ENCODE measurements at places on chromosomes 1 and 21.

DNA sequence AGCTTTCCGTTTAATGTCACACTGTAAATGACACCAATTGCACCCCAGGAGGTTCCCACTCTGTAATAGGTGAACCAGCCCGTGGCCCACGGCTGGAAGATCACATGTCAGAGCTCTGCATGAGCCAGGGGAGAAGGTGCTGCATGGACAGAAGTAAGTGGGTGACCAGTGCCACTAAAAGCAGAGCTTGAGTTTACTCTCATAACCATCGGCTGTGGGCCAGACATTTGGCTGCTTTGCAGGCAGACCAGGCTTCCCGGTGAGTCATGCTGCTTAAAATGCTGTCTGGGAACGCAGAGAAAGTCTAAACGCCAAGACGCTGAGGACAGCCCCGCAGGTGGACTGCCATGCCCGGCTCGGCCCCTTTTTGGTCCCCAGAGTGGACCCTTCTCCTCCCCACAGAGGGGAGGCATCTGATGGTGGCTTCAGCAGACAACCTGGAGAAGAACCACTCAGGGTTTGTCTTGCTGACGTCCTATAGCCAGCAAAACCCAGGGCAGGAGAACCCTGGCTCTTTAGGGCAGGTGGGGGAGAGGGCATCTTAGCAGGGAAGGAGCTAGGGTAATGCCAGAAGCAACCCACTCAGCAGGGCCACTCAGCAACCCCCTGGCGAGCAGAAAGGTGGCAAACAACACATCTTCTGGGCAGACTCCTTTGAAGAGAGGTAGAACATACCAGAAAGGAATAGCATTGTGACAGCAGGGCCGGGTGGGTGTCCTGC lies 7.3 kb downstream of the KIAA2013 start:
- no peak for DNase-seq

- no peak for DNase-seq
These were observed 63.2 kb downstream of the KIF26B start for GRCh38 chr1:245217853-245218608.

GRCh38 chr1:157095091-157095490 lies 4.5 kb downstream of the ETV3L start:
- DNase-seq, result no peak

GRCh38 chr1:170196490-170197236 lies 50.9 kb downstream of the NTMT2 start:
- DNase-seq, result no peak

- no peak for DNase-seq
These were observed 210.0 kb downstream of the SLC45A1 start for GRCh38 chr1:8527941-8528340.

- no peak for DNase-seq
These were observed 25.6 kb downstream of the S100A10 start for GRCh38 chr1:151968058-151968457.

DNA sequence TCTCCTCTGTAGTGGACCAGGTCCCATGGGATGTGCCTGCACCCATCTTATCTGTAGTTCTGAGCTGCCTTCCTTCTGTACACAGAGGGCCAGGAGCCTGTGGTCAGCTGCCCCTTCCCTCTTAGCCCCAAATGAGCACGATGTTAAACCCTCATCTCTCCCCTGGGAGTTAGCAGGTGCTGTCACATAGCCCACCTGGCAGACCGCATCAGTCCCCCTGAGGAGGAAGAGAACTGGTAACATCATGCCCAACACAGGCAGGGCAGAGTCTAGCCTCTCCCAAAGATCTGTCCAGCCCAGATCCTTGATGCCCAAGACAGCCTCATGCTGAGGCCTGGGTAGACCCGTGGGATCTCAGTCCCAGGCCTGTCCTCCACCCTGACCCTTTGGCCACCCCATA lies 4.7 kb downstream of the TIE1 start:
- DNase-seq, result no peak

DNA sequence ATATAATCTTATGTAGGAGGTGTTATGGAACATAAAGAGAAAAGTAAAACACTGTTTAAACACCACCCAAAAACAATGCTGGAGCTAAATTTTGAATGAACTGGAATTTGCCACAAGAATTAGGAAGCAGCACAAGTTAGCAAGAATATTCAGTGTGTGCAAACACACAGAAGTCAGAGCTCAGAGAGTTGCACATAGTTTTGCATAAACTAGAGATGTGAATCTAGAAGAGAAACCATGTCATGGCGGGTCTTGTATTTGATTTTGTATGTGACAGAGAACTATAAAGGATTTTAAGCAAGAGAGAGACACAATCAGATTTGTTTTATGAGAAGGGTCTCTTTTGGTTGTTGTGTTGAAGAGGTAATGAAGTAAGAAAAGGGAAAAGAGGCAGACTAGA lies 38.2 kb downstream of the SELENOF start:
- no peak for DNase-seq

DNA sequence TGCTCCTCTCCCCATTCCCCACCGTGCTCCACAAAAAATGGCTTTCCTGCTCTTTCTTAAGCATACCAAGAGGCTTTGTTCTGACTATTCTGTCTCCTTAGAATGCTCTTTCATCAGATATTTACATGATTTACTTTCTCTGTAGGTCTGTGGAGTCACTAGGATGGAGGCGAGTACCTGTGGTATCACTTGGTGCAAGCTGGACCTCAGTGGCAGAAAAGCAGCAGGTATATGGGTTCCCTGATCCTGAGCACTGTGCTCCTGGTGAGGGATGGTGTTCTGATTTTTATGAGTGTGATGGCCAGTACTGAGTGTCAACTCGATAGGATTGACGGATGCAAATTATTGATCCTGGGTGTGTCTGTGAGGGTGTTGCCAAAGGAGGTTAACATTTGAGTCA lies 10.0 kb downstream of the C1orf87 start:
- no peak for DNase-seq

GRCh38 chr21:31586118-31586517 lies 73.4 kb upstream of the SOD1 start:
- no peak for DNase-seq

- no peak for DNase-seq
These were observed 49.2 kb downstream of the ENAH start for GRCh38 chr1:225603538-225604354.

DNA sequence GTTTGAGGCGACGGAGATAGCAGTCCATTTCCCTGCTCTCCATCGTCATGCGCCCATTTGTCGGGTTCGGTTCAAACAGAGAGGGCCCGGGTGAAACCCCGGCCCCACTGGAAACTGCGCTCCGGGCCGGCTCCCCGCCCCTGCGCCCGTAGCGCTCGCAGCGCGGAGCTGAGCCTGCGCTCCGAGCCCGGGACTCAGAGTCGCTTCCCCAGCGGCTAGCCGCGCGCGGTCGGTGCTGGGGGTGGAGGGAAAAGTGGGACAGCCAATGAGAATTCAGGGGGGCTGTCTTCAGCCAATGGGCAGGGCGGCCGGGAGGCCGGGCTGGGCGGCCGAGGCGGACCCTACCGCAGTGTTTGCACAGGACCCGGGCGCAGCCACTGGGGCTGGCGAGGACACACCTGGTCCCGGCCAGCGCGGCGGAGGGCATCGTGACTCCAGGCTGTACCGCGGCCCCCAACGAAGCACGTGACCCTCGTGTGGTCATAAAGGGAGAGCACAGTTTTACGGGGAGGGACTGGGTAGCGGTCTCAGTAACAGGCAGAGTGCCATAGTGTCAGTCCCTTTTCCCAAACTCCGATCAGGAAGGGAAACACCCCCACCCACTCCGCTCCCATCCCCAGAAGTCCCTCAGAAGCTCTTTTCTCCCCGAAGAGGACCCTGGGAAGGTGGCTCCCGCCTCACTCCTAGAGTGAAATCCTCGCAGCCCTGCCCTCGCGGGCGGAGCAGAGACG lies at the start of gene INKA2:
Gene INKA2, minus strand, starts transcription at position 202 of the 731 bp plus-strand sequence. Its CDS starts 153 bp downstream, at position 49.
- peak; percentile 40 for DNase-seq

DNA sequence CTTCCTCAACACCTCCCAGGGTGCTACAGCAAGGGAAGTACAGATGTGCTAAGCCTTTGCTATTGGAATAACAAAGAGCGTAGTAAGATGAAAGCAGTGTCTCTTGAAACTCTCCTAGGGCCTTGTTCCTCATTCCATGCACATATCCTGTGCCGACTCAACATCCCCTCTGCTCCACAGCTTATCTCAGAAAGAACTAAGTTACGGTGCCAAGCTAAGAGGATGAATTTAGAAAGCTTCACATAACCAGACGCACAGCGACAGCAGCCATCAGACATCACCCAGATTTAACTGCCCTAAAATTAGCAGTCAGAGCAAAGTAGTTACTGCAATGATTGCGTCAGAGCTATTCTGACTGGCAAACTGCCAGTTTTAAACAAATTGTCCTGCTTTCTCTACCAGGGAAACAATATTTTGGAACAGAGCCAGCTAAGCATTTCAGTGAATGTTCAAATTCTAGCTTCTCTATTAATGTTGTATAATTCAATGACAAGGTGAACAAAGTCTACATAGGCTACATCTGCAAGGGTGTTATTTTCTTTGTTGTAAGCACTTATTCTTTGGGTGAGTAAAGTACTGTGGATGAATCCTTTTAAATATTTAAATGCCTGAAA lies 9.5 kb downstream of the SIPA1L2 start:
- no peak for DNase-seq

DNA sequence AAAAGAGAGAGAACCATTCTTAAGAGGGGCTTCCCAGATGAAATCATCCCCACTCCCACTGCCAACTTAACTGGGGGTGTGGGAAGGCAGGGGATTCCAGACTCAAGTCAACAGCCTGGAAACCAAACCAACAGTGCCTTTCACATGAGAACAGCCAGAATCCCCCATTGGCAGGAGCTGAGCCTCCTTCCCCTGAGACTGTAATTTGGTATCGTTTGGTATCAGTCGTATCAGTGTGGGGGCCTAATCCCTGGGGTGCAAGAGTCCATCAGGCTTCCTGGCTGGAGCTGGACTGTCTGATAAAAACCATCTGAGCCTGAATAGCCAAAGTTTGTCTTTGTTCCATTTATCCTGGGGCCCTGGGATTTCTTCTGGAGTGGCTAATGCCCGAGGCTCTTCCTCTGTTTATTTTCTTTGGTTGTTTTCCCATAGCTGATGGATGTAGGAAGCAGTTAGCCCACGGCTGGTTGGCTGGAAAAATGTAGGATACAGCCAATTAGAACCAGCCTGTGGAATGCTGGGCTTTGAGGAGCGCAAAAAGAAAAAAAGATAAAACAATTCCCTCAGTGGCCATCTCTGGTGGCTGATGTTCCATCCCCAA lies 84.6 kb downstream of the LAMC2 start:
- no peak for DNase-seq

DNA sequence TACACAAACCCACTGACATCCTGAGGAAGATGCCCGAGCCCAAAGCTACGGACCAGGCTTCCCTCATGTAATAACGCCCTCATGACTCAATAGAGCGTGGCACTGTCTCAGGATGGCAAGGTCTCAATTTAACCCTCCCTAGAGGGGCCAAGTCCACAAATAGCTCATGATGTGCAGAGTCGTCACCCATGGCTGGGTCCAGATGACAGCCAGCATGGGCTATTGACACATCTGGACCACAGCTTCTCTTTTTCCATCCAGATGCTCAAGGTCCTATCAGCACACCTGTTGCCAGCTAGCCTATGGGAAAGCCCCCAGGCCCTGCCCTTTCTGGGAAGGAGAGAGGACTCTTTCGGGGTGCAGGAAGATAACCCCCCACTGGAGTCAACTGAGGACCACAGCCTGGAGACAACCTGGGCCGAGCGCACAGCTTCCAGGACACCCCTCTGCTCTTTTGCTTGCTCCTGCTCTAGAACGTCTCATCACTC lies 2.8 kb downstream of the LAPTM5 start:
- no peak for DNase-seq

GRCh38 chr1:3590139-3590763 lies 21.1 kb downstream of the MEGF6 start:
- DNase-seq, result no peak

DNA sequence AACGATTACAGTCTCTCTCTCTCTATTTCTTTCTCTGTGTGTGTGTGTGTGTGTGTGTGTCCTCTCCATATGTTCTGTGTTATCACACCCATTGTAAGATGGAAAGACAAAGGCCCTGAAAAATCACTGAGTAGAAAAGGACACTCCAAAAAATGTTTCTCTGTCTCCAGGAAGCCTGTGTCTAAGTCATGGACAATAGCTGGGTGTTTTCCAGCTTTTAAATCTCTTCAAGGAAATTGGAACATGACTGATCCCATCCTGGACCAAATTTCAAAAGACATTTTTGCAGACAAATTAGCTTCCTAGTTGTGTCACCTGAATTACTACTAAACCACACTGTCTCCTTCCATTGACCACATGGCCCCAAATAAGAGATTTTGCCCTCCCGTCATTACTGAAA lies 31.0 kb upstream of the LMX1A start:
- DNase-seq, result no peak

- DNase-seq, result no peak
These were observed 22.1 kb upstream of the ACTRT2 start for GRCh38 chr1:2999138-2999537.

GRCh38 chr1:57089855-57090254 lies 124.0 kb upstream of the C8B start:
- no peak for DNase-seq

GRCh38 chr1:41791667-41792484 lies 126.8 kb downstream of the HIVEP3 start:
- no peak for DNase-seq

DNA sequence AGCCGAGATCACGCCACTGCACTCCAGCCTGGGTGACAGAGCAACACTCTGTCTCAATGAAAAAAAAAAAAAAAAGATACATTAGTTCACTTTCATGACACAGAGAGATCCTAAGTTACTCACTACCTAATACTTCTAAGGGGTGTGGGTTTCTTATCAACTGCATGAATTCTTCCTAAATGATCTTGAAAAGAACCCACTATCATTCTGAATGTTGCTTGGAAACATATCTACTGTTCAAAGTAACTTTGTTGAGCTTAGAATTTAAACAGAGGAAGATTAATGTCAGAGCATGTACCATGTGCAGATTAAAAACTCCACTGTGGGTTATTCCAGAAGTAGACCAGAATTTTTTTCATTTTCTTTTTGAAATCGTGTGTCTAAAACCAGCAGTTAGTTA lies 241.5 kb downstream of the LTN1 start:
- no peak for DNase-seq

DNA sequence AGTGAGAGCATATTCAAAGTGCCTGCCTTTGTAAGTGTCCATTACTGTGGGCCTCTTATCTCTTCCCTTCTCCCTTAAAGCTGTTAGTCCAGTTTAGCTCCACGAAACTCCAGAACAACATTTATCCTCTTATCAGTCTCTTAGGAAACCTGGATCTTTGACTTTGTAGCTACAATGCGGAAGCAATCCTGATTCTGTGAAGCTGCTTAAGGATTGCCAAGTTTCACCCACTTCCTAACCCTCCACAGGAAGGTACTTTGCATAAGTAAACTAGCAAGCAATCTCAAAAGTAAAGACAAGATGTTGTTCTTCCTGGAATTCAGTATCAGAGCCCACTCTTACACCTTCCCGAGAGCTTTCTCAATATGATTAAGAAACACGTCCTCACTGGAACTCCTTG lies 164.9 kb upstream of the USP25 start:
- DNase-seq, result no peak

- no peak for DNase-seq
These were observed 5.2 kb downstream of the POFUT2 start for GRCh38 chr21:45282283-45283034.
